ENCODE measurements at places on chromosomes 6 and 20.

- no peak for DNase-seq
Measured at GRCh38 chr20:36493051-36493800, 48.1 kb upstream of the MYL9 start.

DNA sequence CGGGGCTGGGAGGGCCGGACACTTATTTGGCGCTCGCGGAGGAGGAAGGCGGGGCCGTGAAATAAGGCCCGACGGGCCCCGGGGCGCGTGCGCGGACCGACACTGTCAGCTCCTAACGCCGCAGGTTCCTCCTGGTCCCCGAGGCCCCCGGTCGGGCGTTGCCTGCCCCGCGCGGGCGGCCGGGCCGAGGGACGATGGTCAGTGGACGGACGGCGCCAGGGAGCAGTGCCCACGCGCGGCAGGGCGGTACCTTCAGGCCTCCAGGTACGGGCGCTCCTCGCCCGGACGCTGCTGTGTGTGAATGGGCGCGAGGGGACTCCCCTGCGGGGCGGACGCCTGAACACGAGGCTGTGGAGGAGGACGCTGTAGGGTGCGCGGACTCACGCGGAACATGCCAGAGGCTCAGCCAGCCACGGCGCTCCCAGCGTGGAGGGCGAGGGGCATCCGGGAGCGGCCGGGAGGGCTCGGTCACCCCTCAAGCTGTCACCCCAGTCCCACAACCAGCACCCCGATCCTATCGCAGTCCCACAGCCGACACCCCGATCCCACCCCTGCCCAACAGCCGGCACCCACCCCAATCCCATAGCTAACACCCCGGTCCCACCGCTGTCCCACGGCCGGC, 339 bp upstream of the GMEB2 start:
- peak; percentile 71 for DNase-seq

DNA sequence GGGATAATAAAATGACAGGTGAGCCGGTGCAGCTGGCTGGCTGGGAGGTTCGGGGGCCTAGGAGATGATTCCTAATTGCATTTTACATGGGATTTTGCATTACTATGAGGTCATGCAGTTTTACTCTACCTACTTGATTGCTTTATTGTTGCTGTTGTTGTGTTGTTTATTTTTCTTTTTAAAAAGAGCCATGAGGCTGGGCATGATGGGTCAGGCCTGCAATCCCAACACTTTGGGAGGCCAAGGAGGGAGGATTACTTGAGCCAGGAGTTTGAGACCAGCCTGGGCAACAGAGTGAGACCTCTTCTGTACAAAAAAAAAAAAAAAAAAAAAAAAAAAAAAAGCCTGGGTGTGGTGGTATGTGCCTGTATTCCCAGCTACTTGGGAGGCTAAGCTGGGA, 104.8 kb downstream of the GJA1 start:
- no peak for DNase-seq

DNA sequence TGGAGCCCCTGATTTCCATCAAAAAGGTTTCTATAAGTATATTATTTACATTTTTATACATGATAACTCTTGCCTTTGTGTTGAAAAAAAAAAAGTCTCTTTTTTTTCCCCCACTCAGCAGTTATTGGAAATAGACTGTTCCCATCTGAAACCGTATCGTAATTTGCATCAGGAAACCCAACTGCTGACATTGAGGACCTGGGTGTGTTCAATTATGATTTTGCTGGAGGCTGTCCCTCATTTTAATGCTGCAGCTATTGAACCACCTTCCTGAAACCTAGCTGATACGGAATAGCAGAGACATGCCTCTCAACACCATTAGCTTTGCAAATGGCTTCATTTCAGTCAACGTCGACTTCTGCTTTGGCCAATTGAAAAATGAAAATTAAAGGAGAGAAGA, 98.9 kb downstream of the ZNF217 start:
- no peak for DNase-seq

DNA sequence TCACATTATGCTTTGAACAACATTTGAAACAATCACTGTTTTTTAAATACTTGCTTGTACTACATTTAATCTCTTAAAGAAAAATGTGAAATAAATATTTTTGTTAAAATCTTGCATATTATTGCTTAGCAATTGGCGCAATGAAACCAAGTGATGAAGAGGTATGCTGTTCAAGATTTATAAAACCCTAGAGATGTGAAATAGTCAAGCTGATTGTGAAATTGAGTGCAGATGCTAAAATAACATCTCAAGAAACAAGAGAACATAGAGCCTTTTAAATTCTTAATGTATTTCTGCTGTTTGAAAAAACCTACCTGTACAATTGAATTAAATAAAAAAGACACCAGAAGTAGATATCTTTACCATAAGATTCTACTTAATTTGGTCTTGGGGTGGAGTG, 179.2 kb upstream of the MCHR2 start:
- no peak for DNase-seq

GRCh38 chr6:29887330-29887818, 55.0 kb upstream of the HLA-A start:
- DNase-seq = no peak

DNA sequence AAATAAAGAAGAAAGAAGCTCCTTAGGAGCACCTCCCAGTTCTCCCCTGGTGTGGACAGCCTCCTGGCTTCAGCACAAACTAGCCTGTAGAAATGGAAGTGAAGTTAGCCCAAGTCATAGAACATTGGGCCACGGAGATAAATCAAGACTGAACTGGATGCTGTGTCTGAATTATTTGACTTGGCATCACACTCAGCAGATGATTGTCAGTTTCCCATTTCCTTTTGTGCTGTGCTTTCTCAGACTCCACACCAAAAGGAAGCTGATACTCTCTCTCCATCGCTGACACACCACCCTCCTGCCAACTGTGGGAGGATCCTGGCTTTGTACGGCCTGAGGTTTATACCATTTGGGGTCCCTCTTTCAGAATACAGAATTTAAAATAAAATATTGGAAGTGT, 209.8 kb downstream of the TFAP2A start:
- no peak for DNase-seq

- DNase-seq = no peak
Measured at GRCh38 chr6:31246051-31246521, 25.8 kb downstream of the HLA-C start.

DNA sequence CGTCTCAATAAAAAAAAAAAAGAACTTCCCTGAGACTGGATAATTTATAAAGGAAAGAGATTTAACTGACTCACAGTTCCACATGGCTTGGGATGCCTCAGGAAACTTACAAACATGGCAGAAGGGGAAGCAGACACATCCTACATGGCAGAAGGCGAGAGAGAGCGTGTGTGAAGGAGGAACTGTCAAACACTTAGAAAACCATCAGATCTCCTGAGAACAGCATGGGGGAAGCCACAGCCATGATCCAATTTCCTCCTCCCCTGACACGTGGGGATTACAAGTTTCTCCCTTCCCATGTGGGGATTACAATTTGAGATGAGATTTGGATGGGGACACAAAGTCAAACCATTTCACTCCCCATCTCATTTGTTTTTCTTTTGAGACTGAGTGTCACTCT, 46.6 kb upstream of the TFAP2C start:
- DNase-seq = no peak

DNA sequence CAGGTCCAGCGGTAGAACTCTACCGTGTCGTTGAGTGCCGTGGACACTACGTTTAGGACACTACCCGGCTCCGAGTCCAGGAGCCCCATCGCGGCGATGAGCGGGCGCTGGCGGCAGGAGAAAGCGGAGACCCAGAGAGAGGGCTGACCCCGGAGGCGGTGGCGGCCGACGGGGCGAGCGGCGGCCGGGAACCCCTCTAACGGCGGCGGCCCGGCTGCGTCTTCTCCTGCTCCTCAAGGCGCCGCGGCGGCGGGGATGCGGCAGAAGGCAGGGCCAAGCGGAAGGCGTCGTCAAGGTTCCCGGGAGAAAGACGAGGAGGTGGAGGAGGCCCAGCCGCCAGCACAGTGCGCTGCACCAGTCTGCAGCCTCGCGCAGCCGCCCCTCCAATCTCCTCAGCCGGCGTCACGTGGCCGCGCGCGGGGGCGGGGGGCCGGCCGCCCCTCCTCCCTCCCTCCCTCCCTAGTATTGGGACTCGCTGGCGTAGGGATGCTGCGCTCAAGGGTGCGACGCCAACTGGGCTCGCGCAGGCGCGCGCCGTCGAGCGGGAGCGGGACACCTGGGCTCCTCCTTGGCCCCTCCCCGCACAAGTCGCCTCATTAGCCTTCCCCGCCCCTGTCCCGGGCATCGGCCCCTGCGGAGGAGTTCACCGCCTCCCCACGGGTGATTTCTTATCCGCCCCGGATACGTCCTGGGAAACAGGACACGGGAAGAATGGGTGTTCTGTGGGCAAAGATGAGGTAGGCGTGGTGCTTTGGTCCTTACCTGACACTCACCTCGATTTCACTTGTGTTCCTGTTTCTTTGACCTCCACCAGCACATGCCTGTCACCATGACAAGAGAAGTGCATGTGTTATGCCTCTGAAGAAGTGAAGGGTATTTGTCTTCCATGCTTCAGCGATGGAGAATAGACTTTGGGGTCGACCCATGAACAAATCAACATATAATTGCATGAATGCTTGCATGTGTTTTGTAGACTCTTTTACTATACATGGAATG, at the start of gene ELOVL4:
Gene ELOVL4 (minus strand): TSS at position 363 of the 996 bp plus-strand sequence. CDS start 274 bp downstream, at position 89.
- no peak for DNase-seq

- no peak for DNase-seq
Measured at GRCh38 chr6:143969077-143969476, 39.0 kb downstream of the PLAGL1 start.

DNA sequence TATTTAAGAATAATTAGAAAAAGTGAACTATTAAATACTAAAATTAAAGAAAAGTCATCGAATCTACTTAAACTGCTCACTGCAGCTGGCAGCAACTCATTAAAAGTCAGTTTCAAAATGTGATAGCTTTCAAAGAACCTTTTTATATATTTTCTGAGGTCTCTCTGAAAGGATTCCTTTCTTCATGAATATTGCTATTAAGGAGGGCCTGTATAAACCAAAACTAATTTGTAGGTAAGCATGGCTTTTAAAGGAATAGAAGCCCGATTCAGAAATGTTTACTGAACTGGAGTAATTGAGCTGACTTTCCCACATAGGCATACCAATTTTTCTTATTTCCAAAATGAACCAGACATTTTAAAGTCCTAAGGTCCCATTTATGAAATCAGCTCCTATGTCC, 41.2 kb upstream of the ENPP1 start:
- no peak for DNase-seq

GRCh38 chr6:17656092-17656491, 50.6 kb downstream of the NUP153 start:
- no peak for DNase-seq

GRCh38 chr20:38278131-38278530, 17.6 kb upstream of the KIAA1755 start:
- no peak for DNase-seq

- DNase-seq = no peak
Measured at GRCh38 chr6:2378046-2378657, 132.7 kb upstream of the GMDS start.

DNA sequence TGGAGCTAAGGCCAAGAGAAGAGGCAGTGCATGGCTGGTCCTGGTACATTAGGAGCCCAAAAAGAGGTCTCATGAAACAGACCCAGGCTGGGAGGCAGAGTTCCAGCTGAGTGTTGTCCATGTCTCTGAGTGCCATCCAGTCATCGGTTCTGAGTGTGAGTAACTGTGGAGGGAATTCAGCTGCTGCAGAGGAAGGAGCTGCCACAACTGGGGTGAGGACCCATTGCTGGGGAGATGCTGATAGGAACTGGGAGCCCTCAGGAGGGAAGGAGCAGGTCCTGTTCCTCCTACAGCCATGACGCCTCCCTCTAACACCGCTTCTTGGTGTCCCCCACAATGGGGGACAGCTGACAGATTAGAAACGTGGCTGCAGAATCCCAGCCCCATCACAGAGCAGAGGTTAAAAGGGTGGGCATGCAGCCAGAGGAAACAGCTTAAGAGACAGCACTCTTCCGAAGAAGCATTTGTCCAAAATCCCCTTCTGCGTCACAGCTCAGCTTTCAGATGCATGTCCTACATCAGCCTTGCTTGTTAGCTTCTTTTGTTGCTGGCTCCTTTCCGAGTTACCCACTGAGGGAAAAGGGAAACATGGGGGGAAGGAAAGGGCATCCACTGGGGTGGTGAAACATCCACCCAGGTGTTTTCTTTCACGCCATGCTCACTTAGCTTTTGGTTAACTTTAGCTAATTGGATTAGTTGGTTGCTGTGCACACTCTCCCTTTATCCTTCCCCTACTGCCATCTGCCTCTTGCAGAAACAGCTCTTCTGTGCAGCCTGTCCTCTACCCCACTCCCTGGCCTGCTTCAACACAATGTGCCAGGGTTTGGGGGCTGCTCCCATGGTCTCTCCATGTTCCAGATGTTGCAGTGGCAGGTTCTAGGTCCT, 239.2 kb downstream of the SYNDIG1 start:
- no peak for DNase-seq

DNA sequence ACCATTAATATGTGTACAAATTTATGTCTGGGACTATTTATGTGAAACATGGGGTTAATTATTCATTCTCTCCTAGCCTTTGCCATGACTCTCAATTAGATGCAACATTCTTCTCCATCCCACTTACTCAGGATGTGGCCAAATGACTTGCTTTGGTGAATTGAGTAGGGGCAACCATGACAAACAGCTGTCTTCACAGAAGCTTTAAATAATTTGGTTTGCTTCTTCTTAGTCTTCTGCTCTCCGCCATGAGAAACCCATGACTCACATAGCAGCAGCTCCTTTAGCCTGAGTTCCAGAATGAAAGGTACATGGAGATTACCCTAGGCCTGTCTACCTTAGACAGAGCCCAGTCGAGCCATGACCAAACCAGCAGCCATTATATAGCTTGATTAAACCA, 74.7 kb downstream of the FRK start:
- DNase-seq = no peak

- no peak for DNase-seq
Measured at GRCh38 chr20:8795404-8795803, 273.5 kb upstream of the PLCB4 start.

GRCh38 chr20:51531141-51531710, 11.3 kb downstream of the NFATC2 start:
- no peak for DNase-seq

GRCh38 chr6:107973594-107973993, 15.6 kb upstream of the SEC63 start:
- no peak for DNase-seq

DNA sequence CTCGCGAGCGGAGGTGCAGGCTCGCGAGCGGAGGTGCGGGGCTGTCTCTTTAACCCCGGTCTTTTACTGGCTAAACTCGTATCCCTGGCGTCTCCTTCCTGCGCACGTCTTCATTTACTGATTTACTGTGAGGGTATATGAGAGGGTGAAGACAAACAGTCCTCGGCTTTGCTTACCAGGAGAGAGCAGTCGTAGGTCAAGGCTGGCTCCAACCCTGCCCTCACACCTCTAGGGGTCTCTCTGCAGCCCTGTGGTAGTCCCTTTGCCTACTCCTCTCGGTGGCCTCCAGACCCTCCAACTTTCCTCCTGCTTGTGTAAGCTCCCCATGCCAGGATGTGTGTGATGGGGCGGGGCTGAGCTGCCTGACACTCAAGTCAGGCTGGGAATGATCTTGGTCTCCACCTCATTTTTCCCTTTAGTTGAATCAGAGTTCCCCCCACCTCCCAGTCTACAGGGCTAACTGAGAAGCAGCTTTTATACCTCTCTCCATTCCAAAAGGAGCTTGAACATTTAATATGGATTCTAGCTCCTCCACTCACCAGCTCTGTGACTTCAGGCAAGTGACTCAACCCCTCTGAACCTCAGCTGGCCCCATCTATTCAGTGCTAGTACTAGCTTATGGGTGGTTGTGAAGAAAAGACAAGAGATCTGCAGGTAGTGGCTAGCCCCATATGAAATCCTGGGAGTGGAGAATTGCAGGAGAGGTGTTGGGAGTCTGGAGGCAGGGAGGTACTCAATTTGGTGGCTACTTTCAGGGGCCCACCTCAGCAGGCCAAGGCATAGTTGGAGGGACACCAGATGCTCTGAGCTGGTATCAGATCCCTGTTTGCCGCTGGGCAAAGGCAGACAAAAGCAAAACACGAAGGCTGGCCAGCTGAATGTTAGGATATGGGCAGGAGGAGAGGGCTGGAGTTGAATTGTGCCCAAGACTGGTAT, 902 bp downstream of the SLC29A1 start:
- no peak for DNase-seq
